Central memory CD8-positive, alpha-beta T cell (primary cell): ENCODE measurements at places on chromosomes 16 and 17.
A peak's percentile ranks its signal among the peaks of the same experiment; 100 is the strongest.

GRCh38 chr16:22014271-22014873 lies 6.5 kb downstream of the MOSMO start:
- no peak for DNase-seq

- DNase-seq, result no peak
These were observed 146.3 kb downstream of the CMIP start for GRCh38 chr16:81590714-81591544.

- no peak for DNase-seq
These were observed 10.3 kb upstream of the RNPS1 start for GRCh38 chr16:2278272-2278608.

DNA sequence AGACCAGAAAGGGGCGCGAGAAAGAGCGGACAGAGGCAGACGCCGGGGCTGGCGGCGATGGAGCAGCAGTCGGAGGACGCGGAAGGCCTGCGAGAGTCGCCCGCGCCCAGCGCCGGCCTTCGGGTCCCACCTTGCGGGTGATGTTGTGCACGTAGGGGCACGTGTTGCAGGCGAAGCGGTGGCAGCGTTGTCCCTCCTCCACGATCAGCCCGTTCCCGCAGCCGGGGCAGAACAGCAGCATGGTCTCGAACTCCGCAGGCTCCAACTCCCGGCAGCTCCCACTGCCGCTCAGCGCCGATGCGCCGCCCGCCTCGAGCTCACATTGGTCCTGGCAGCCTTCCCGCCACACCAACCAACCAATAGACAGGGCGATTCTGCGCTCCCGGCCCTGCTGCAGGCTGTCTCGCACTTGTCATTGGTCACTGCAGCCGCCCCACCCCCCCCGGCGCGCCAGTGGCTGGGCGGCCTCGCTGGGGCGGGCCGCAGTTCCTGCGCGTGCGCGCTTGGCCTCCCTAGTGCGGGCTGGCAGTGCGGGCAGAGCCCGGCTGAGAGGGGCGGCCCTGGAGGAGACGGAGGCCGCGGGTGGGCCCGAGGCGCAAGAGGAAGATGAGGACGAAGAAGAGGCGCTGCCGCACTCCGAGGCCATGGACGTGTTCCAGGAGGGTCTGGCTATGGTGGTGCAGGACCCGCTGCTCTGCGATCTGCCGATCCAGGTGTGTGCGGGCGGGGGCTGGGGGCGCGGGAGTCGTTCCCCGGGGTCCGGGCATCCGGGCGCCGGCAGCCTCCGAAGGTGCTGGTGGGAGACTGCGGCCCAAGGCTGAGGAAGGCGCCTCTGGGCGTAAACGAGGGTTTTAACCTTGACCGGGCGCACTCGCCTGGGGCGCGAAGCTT lies at the start of the genes POLR3K and SNRNP25:
POLR3K (minus strand) TSS at position 263 of the 891 bp plus-strand sequence; CDS start at position 241, 22 bp downstream.
SNRNP25 (plus strand) TSS at position 483 of the 891 bp plus-strand sequence; CDS start at position 672, 189 bp downstream.
- DNase-seq, result peak; percentile 95

GRCh38 chr16:15778999-15779614 lies 77.7 kb downstream of the MYH11 start:
- DNase-seq, result no peak

DNA sequence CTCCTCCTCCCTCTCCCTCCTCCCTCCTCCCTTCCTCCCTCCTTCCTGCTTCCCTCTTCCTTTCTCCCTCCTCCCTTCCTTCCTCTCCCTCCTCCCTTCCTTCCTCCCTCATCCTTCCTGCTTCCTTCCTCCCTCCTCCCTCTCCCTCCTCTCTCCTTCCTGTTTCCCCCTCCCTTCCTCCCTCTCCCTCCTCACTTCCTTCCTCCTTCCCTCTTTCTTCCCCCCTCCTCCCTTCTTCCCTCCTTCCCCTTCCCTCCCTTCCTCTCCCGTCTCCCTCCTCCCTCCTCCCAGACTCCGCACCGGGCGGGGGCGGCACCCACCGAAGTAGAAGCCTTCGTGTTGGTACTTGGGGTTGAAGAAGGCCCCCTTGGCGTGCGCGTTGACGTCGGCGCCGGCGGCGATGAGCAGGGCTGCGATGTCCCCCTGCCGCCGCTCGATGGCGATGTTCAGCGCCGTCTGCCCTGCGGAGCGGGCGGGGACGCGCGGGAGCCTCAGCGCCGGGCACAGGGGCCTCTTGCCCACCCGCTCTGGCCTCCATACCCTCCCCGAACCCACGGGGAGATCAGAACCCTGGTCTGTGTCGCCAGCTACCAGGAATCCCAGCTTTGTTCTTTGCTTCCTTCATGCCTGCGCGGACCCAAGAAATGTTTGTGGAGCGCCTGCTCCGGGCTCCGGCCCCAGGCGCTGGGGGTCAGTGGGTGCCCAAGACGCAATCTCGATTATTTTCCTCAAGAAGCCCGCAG lies 22.2 kb downstream of the TRPV3 start:
- DNase-seq, result peak; percentile 26

GRCh38 chr17:72273289-72274056 lies 152.7 kb downstream of the SOX9 start:
- DNase-seq, result no peak

DNA sequence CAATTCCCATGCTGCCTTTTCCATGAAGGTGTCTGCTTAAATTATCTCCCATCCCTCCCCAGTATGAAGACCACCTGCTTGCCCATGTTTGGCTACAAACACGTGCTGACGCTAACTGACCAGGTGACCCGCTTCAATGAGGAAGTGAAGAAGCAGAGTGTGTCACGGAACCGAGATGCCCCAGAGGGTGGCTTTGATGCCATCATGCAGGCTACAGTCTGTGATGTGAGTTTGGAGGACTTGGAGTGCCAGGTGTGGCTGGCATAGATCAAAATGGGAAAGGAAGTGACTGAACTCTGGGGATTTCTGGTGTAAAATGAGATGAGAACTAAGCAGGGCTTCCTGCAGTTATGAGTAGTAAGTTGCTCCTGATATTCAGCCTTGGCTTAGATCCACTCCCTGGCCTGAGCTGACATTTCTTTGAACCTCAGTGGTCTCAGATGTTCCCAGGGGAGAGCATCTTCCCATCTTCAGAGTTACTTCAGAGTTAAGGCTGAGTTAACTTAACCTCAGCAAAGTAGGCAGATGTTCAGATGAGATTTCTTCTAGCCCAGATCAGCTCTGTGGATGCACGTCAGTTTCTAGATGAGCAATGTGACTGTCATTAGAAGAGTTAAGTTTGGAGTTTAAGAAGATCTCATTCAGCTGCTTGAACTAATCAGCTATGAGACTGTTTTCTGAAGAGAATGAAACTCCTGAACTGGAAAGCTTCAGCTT lies 32.7 kb downstream of the ITGB3 start:
- DNase-seq, result no peak

GRCh38 chr16:3274947-3275346 lies 8.3 kb upstream of the ZNF263 start:
- DNase-seq, result no peak

DNA sequence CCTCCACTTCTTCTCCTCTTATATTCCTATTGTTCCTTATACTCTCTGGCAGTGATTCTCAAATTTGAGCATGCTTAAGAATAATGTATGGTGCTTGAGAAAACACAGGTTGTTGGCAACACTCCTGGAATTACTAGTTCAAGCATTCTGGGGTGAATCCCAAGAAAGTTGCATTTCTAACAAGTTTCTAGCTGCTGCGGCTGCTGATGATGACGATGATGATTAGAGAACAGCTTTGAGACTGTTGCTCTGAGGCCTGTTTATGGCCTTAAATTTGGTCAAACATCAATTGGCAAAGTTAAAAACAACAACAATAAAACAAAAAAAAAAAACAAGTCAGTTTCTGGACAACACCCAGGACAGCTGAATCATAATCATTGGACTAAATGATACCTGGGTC lies 961.9 kb downstream of the CDH11 start:
- no peak for DNase-seq

- peak; percentile 11 for DNase-seq
These were observed 19.6 kb upstream of the CEP20 start for GRCh38 chr16:15907863-15908478.

GRCh38 chr17:77725846-77726245 lies 232.7 kb upstream of the TNRC6C start:
- DNase-seq, result no peak

GRCh38 chr17:67400193-67400592 lies 23.1 kb downstream of the PITPNC1 start:
- no peak for DNase-seq

GRCh38 chr17:38970804-38971203 lies 3.6 kb upstream of the FBXO47 start:
- no peak for DNase-seq

GRCh38 chr17:17816831-17817551 lies 19.8 kb downstream of the SREBF1 start:
- DNase-seq, result no peak

- no peak for DNase-seq
These were observed 289.2 kb upstream of the SALL1 start for GRCh38 chr16:51440131-51440889.

GRCh38 chr17:68599091-68599490 lies 2.1 kb downstream of the FAM20A start:
- DNase-seq, result no peak

DNA sequence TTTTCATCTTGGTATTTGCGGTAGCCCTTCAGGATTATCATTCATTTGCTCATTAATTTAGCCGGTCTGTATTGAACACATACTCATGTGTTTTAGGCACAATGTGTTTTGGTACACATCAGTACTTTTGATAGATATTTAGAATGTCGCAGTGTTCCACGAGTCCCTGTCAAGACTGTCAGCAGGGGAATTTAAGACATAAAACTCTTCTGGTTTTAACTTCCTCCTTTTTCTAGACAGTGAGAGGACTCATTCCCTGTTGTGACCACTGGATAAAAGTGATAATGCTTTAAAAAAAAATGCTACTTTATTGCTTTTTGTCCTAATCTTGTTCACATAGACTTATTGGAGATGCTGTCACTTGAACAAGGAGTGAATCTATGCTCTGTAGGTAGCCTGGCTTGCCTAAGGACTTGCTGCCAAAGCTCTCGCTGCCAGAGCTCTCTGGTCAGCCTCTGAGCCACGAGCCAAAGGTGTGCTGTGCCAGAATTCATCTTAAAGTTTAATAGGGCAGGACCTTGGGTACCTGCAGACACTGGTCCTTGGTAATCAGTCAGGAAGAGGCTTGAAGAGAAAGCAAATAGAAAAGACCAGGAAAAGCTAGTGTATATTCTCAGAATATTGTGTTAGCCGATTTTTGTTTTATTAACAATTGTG lies 5.4 kb downstream of the DCAF7 start:
- no peak for DNase-seq

DNA sequence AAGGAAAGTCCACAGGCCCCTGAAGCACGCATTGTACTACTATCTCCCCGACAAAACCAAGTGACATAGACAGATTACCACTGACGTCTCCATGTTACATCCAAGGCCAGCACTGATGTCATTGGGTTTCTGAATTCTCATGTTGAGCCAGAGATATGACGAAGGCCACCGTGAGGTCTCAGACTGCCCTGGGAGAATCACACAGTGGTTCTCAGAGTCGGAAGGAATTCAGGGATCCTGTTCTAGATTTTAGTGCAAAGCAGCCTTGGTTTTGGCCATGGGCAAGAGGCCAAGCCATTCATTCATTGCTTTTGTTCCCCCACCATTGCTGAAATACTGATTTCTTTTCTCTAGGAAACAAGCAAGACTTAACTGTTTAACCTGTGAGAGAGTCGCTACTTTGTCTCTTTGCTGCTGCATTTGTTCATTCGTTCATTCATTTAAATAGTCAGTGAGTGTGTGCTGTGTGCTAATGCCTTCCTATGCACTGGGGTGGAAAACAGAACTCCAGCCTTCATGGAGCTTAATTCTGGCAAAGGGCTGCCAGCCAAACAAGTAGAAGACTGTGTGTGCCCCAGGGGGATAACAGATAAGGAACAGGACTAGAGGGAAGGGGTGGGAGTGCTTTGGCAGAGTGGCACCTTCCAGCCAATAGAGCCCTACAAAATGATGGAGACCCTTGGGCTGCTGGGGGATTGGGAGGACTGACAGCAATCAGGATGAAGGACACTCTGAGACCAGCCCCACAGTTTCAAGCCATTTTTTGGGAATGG lies 222.3 kb downstream of the MSI2 start:
- no peak for DNase-seq

- no peak for DNase-seq
These were observed 27.0 kb upstream of the RPTOR start for GRCh38 chr17:80517641-80518040.

GRCh38 chr17:63279498-63280230 lies 166.4 kb downstream of the CYB561 start:
- DNase-seq, result no peak

GRCh38 chr16:1818873-1819525 lies 7.6 kb downstream of the HAGH start:
- DNase-seq, result no peak

DNA sequence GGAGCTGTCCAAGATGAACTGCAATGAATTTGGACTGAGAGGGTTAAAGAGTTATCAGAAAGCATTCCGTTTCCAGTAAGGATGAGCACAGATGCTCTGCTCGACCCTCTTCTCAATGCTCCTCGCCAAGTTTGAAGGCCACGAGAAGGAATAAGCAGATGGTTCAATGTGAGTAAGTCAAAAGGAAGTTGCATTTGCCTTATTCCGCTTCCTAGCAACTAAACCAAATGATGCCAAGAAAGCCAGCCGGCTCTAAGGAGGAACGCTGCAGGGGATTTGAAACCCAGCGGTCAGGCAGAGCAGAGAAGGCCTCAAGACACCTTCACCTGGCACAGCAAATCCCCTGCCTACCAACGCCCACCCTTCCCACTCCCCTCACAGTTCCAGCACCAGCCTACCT lies 52.1 kb upstream of the CNEP1R1 start:
- no peak for DNase-seq

DNA sequence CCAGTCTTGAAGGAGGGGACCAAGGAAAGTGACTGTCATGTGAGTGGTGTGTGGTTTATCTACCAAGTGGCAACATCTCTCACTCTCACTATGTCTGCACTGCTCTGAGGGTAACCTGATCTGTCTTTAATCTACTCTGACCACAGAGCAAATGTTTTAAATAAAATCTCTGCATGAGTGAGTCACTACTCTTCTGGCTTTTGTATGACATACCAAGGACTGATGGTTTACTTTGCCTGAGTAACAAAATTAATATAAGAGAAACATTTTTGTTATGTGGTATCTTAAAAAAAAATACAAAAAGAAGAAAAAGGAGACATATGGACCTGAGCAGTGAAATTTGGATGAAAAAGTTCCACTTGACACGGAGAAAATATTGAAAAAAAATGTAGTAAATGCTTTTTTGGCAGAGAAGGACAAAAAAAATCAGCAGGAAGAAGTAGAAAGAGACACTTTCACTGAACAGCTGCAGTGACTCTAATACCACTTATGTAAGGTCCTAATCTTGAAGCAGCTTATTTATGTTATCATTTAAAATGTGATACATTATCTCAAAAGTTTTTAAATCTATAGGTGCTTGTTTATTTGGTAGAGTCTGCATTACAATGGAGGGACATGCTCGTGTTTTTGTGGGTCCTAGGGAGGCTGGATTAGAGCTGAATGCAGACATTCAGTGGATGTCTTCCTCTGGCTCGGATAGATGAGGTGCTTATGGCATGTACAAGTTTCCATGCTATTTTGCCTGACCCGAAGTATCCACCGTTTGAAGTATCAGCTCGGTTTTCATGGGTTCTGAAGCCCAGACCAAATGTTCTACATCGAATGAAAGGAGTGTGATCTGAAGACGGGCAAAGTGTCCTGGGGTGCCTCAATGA lies 240.7 kb downstream of the MAP2K6 start:
- no peak for DNase-seq

DNA sequence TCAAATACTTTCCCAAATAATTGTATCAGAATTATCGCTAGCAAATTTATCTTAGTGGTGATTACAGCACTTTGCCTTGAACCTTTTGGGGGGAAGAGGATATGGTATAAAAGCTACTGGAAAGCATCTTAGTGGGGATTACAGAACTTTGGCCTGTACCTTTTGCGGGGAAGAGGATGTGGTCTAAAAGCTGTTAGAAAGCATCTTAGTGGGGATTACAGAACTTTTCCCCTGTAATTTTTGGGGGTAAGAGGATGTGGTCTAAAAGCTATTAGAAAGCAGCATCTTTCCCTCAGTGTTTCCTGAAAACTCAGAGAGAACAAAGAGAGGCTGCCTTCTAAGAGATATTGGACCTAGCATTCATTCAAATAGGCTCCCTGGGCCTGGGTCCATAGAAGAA lies 4.1 kb downstream of the SLFN12 start:
- no peak for DNase-seq
